ENCODE measurements at places on chromosomes 5 and 9.

GRCh38 chr5:173679909-173680630 lies 63.6 kb upstream of the BOD1 start:
- DNase-seq = no peak

GRCh38 chr5:167821151-167821550 lies 470.3 kb upstream of the WWC1 start:
- no peak for DNase-seq

DNA sequence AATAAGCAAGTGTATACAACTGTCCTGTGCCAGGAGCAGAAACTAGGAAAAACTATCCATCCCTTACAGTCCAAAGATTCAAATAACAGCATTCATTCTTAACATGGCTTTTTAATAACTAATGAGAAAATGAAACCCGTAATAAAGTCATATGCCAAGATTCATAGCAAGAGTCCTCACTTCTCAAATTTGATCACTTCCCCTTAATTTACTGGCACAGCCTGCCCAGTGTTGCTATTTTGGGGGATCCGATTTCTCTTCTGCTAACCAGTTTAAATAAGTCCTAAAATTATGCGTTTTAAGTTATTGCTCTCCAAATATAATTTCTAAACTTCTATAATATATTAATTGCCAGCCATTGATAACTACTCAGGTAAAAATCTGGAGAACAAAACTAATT lies 177.0 kb upstream of the PTGER4 start:
- no peak for DNase-seq

DNA sequence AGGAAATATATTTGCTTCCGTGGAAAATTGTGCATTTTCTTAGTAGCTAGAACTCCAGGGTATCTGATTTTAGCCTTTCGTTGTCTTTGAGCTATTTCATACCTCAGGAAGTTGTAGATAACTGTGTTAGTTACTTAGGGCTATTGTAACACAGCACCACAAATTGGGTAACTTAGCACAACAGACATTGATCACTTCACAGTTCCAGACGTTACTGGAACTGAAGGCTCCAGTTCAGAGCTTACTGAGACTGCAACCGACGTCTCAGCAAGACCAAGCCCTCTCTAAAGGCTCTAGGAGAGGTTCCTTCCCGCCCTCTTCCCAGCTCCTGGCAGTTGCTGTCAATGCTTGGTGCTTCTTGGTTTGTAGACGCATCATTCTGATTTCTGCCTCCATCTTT lies 17.7 kb upstream of the ANKRD33B start:
- DNase-seq = no peak
